Activated B cell treated with CpG ODN at 0.5 μM for 24 hours (primary cell): ENCODE measurements at places on chromosomes 12 and 14. TPM values are rescaled to one million over a fixed set of nuclear protein-coding genes. Genes with fewer than 3 reads are reported as not detected.
A peak's percentile ranks its signal among the peaks of the same experiment; 100 is the strongest.

DNA sequence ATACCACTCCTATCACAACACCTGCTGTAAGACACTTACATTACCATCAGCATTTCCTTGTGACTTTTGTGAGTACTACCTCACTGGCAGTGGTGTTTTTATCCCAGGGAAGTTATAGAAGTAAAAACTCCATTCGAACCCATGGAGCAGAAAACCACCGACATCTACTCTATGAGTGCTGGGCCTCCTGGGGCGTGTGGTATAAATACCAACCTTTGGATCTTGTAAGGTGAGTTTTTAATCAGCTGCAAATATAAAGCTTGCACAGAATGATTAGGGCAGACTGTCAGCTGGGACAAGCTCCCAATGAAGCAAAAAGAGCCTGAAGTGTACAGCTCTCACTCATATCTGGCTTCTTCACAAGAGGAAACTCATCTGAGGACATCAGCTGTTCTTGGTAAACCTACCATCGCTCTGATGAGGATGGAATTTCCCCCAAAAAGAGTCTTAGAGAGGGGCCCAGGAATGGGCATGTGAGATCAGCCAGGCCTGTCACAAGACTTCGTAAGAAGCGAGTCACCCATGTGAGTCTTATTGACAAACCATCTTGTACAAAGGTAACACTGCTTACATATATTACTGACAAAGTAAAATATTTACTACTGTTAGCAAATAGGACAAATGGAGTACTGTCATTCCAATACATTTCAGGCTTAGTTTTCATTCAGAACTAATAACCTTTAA is 170.0 kb downstream of the SLC5A8 start:
- no peak overlapping the region for H3K27ac ChIP-seq
- no peaks in the 10 kb centered on the region for H3K4me1 ChIP-seq
- H3K36me3 ChIP-seq, result no peaks in the 10 kb centered on the region
- H3K4me3 ChIP-seq, result no peak overlapping the region
- no peaks in the 10 kb centered on the region for H3K27me3 ChIP-seq

DNA sequence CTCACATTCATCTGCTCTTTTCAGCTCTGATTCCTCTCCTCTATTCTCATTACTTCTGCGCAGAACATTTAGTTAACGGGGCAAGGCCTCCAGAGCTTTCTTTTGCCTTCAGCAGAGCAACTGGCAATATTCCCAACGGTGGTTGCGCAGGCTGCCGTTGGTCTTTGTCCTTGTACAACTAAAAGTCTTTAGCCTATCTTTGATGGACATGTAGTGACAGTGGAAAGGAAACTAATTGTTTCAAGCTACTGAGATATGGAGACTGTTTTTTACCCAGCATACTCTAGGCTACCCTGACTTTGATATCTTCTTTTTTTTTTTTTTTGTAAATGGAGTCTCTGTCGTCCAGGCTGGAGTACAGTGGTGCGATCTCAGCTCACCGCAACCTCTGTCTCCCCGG is 12.6 kb downstream of the R3HDM2 start:
- H3K36me3 ChIP-seq, result peaks cover 37% of the 10 kb centered on the region
- peaks cover 27% of the 10 kb centered on the region for H3K4me1 ChIP-seq
- no peak for DNase-seq
- no peak overlapping the region for H3K4me3 ChIP-seq
- H3K27me3 ChIP-seq, result no peaks in the 10 kb centered on the region

DNA sequence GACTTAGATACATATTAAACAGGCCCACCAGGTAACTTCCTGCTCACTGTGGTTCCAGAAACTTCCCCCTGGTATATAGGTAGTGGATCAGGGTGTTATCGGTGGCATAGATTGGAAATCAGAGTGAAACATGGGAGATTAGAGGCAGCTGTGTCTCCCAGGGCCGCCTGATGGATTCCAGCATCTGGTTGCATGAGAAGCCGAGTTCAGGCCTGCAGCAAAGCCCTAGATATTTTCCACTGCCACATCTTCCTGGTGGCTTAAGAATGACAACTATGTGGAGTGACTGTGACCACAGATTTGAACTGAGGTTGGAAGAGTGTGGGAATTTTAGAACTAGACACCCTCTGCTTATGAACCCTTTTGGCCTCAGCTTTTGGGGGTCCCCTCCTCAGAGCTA is 184.8 kb upstream of the NTF3 start:
- H3K4me1 ChIP-seq, result no peaks in the 10 kb centered on the region
- H3K4me3 ChIP-seq, result no peak overlapping the region
- no peaks in the 10 kb centered on the region for H3K27me3 ChIP-seq
- no peak for DNase-seq
- no peaks in the 10 kb centered on the region for H3K36me3 ChIP-seq
- H3K27ac ChIP-seq, result no peak overlapping the region

GRCh38 chr14:20969336-20969735 is 14.0 kb downstream of the RNASE2 start:
- peaks cover 58% of the 10 kb centered on the region for H3K27me3 ChIP-seq
- H3K27ac ChIP-seq, result no peak overlapping the region
- H3K36me3 ChIP-seq, result no peaks in the 10 kb centered on the region
- no peak overlapping the region for H3K4me3 ChIP-seq

DNA sequence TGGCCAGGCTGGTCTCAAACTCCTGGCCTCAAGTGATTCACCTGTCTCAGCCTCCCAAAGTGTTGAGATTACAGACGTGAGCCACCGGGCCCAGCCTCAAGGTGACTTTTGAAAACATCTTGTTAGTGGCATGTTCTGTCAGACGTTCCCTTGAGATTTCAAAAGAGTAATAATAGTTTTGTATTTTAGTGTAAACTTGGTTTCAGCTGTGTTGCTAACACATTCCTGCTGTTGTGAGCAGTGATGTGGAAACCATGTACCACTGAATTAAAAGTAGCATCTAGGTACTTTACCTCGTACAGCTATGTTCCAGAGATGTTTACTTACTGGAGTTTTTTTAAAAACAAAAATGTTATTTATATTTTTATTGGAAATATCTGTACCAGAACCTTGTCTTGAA is 111.3 kb downstream of the AEBP2 start:
- no peak for DNase-seq
- peaks cover 4% of the 10 kb centered on the region for H3K4me1 ChIP-seq
- peaks cover 27% of the 10 kb centered on the region for H3K36me3 ChIP-seq
- no peaks in the 10 kb centered on the region for H3K27me3 ChIP-seq

DNA sequence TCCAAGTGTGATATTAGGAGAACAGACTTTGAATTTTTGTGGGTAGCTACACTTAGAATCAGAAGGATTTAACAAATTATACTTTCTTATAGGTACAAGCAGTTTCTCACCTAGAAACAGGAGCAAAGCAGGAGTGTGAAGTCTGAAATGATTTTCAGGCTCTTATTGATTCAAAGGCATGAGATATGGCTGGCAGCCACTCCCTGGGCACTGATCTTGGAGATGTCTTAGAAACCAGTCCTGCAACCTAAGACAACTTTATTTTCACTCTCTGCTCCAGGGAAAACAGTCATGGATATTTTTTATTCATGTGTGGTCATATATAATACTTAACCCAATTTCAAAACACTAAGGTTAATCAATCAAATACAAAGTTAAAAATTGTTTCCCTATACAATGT is 254.9 kb upstream of the TMEM132C start:
- no peak overlapping the region for H3K27ac ChIP-seq
- H3K27me3 ChIP-seq, result no peaks in the 10 kb centered on the region
- H3K4me3 ChIP-seq, result no peak overlapping the region
- H3K36me3 ChIP-seq, result no peaks in the 10 kb centered on the region
- no peaks in the 10 kb centered on the region for H3K4me1 ChIP-seq
- DNase-seq, result no peak

DNA sequence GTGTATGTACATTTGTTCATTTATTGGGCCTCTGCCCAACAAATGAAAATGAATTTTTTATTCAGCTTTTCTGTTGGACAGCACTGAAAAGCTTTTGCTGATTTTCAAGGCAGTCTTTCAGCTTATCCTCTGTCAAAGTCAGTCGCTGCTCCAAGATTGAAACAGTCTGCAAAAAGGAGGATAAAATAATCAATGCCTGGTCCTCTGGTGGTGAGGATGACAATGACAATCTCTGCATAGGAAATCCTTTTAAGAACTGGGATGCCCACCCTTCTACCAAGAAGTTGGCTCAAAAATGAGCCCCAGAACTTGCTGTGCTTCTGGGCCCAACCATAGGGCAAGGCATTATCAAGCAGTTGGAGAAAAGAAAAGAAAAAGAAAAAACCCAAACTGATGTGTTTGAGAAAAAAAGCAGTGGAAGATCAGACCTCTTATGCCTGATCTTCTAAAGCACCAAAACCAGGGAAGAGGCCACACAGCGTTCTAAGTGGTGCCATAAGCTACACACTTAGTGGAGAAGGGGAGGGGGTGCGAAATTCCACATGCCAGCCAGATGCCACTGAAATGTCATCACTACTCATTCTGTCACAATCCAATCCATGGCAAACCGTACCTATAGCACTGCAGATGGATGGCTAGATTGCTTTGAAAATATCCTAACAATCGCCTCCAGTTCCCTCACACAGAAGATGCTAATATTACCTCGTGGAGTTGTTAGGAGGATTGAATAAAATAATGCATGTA is 69.0 kb upstream of the DUSP6 start:
- DNase-seq, result no peak
- H3K27ac ChIP-seq, result no peak overlapping the region
- H3K36me3 ChIP-seq, result peaks cover 41% of the 10 kb centered on the region
- no peaks in the 10 kb centered on the region for H3K4me1 ChIP-seq
- no peaks in the 10 kb centered on the region for H3K27me3 ChIP-seq

- no peak overlapping the region for H3K27ac ChIP-seq
- DNase-seq, result no peak
- no peaks in the 10 kb centered on the region for H3K4me1 ChIP-seq
- no peaks in the 10 kb centered on the region for H3K36me3 ChIP-seq
- no peak overlapping the region for H3K4me3 ChIP-seq
- H3K27me3 ChIP-seq, result no peaks in the 10 kb centered on the region
Measured at GRCh38 chr14:83975841-83976770, 1553.8 kb upstream of the FLRT2 start.

- H3K27me3 ChIP-seq, result no peaks in the 10 kb centered on the region
- H3K36me3 ChIP-seq, result peaks cover 6% of the 10 kb centered on the region
- peak overlapping the region; percentile 30 for H3K4me3 ChIP-seq
- no peak for DNase-seq
- H3K4me1 ChIP-seq, result peaks cover 49% of the 10 kb centered on the region
Measured at GRCh38 chr14:50835280-50835679, 4.3 kb upstream of the NIN start.

- peaks cover 32% of the 10 kb centered on the region for H3K27me3 ChIP-seq
- no peak within 1 kb of the TSS for H3K4me3 ChIP-seq
- H3K36me3 ChIP-seq, result no peaks in the 10 kb centered on the region
- no peak for DNase-seq
- H3K27ac ChIP-seq, result no peak within 1 kb of the TSS
- H3K4me1 ChIP-seq, result peaks cover 3% of the 10 kb centered on the region
Measured at GRCh38 chr12:20368114-20368650, at the start of gene PDE3A. Gene PDE3A, plus strand, starts transcription at chr12:20368537. Its CDS starts 748 bp downstream, at chr12:20369285.

Gene PTHLH
- not detected in 2 replicates for total RNA-seq

Gene TEX52
- total RNA-seq, result not detected in 2 replicates
